ENCODE measurements at places on chromosomes 7 and 10.

GRCh38 chr7:122300211-122300932 is 4.2 kb downstream of the FEZF1 start:
- DNase-seq, result no peak

- DNase-seq, result peak; percentile 16
These were observed 16.3 kb downstream of the VOPP1 start for GRCh38 chr7:55556031-55556430.

DNA sequence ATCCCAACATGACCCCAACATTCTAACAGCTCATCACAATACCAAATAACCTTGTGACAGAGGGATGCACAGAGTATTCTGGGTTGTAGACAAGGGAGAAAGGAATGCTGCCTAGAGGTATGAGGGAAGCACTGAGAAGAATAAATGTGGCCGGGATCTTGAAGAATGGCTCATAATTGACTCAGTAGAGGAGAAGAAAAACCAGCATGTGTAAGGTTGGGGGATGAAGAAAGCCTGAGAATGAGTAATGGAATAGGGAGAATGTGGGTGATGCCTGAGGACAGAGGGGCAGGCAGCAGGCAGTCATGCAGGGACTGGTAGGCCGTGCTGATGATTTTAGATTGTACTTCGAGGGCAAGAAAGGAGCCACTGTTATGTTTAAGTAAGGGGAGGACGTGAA is 75.4 kb upstream of the ELMO1 start:
- DNase-seq, result no peak

DNA sequence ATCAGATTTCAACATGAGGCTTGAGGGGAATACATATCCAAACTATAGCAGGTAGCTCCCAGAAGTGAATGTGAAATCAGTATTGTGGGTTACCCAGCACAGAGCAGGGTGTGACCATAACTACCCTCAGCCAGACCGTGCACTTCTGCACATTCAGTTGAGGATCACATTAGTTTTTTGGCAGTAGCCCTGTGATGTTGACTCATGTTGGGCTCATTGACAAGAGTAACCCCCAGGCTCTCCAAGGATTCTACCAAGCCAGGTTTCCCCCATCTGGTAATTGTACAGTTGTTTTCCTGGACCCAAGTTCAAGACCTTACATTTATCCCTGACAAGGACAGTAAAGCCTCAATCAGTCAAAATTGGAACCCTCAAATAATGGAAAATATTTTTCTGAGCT is 11.7 kb upstream of the CPA4 start:
- no peak for DNase-seq

DNA sequence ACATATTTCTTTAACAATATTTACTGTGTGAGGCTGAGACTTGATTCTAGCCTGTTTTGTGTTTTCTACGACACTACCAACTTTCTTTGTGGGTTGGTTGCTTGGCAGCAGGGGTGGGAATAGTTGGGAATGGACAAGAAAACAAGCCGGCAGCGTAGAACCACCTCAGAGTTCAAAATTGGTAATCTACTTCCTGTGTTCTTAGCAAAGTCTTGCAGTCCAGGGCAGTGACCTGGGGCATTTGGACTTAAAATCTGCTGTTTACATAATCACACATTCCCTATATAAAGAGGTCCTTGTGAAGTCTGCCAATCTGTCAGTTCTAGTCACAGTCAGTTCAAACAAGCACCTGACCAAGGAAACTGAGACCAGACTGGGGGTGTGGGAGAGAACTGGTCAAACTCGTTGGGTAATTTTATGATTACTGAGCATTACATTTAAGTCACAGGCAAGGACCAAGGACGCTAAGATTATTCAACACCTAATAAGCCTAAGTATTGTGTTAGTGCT is 167.9 kb downstream of the CPEB3 start:
- DNase-seq, result peak; percentile 38
